ENCODE measurements at places on chromosomes 2 and 18.

DNA sequence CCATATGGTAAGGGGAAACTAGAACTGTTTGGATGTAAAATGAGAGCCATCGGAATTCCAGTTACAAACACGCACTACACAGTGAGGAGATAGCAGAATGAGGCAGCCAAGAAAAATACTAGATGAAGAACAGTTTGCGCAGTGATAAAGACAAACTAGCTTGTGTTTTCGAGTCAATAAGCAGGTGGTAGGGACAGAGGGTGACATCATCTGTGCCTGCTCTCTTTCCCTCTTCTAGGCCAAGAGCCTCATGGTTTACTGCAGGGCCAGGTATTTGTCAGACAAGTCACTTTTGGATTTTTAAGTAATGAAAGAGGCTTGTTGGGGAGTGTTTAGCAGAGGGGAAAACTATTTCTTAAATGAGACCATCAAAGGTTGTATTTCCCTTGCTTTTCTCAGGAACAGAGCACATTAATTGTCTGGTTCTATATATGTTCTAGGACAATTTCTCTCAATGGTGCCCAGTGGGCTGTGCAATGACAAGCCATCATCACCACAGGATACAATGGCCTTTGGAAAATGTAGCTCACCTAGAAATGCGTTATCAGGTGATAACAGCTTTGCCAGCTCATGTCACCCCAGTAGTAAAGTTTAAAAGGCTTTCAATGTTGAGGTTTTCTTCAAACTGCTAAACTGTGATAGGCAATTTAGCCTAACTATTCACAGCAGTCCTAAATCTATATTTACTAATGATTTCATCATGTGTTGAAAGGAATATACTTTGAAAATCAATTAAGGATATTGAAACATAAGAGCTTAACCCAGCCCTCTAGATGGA, 1210.3 kb upstream of the ZEB2 start:
- no peak for DNase-seq

- DNase-seq: no peak
Observed at GRCh38 chr18:361100-361732, 93.4 kb upstream of the THOC1 start.

- no peak for DNase-seq
Observed at GRCh38 chr18:74635224-74635975, 37.7 kb downstream of the ZNF407 start.

DNA sequence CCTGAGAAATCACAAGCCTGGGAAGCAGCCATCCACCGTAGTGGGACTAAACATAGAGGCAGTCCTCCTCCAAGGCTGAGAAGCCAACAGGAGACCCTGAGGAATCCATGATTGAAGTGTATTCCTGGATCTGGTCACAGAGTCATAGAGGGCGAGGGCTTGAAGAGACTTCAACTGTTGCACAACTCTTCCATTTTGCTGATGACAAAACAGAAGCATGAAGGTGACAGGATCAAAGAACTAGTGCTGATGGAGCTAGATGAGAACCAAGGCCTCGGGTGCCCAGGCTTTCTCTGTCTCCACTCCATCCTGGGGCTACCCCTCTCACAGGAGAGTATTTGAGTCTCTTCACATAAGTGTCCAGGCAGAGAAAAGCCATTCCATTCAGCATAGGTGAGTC, 30.1 kb upstream of the RAB27B start:
- DNase-seq: no peak

- DNase-seq: no peak
Observed at GRCh38 chr2:176128982-176129796, at the start of gene HOXD8. Gene HOXD8, plus strand, starts transcription at chr2:176129705. Its CDS starts 662 bp downstream, at chr2:176130367.

DNA sequence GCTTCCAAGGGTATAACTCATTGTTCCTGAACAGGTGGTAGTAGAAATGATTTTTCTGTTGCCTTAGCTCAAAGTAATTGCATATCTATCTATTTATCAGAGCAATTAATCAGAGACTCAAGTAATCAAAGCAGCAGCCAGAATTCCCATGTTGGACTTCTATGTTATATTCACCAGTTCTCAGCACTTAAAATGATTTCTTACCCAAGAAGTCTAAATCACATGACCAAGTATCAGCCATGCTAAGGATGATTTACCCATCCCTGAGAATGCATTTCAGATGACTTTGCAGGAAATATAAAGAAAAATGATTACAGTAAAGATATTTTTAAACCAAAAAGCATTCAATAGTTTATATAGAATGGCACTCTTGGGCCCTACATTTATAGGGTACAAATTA, 352.2 kb downstream of the NUP35 start:
- DNase-seq: no peak

DNA sequence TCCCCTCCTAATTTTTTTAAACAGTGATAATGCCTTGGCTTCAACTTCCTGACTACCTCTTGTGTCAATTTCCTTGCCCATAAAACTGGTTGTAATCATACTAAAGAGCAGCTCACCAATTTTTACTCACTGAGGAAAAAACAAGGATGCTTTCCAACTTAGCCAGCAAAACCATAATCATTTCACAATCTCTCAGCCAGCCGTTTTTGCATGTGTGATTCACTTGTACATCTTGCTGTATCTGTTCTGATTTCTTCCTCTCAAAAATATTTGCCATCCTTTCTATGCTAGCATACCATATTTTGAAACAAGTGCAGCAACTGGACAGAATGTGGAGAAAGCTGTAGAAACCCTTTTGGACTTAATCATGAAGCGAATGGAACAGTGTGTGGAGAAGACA, 60.7 kb downstream of the RAB27B start:
- DNase-seq: no peak
